ENCODE measurements at places on chromosomes 4 and X.

GRCh38 chr4:103306870-103307375 lies 108.8 kb upstream of the CENPE start:
- no peak for DNase-seq

- DNase-seq, result no peak
These were observed 54.6 kb upstream of the LHFPL1 start for GRCh38 chrX:112734290-112734689.

GRCh38 chrX:54029529-54030143 lies 14.6 kb downstream of the PHF8 start:
- DNase-seq, result no peak

DNA sequence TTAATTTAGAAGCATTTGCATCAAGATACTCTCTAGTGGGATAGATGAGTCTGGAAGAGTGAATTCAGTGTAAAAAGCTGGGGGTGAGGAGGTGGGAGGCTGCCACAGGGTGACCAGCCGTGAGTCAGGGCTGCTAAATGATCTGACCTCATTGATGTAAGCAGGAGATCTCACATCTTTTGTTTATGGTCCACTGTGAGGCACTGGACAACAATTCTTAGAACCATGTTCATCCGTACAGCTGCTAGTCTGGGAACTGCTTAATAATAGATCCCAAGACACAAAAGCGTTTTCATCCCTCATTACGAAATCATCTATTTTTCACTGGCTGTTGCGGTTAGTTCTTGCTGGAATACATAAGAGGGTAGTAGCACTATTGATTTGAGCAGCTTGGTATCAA lies 14.1 kb downstream of the KLF3 start:
- peak; percentile 88 for DNase-seq

DNA sequence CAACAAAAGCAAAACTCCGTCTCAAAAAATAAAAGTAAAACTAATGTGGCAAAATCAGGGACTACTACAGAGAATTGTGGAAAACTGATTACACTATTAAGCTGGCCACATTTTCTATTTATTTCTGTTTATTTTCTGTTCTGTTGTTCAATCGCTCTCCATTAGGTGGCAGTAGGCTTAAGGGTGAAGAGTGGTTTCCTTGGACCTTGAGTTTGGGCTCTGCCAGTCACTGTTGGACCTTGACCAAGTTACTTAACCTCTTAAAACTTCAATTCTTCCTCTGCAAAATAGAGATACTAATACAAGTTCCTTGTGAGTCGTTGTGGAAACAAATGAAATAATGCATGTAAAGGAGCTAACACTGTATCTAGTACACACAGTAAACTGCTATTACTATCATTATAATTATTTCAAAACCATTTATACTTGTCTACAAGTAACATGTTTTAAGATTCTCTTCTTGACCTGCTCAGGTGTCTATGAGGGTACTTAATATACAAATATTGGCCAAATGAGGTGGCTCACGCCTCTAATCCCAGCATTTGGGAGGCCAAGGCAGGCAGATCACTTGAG lies 15.2 kb downstream of the HSD17B11 start:
- DNase-seq, result peak; percentile 76

DNA sequence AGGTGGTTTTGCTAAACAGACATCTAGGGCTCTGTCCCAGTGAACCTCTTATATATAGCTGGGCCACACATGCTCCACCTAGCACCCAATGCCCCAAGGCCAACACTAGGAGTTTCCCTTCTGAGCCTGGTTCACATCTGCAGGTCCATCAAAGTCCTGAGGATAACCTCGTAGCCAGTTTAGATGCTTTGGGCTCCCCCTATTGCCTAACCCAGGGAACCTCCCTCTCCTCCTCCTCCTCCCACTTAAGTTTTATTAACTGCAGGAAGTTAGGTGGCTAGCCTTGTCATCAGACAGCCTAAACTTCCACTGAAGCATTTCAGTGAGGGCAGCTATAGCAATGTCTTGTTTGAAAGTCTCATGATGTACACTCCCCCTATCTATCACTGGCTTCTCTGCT lies 88.0 kb downstream of the GUCY2F start:
- no peak for DNase-seq

Data from HFFc6 (cell line).